ENCODE measurements at places on chromosomes 13 and 19. TPM values are rescaled to one million over a fixed set of nuclear protein-coding genes. Genes with fewer than 3 reads are reported as not detected.

DNA sequence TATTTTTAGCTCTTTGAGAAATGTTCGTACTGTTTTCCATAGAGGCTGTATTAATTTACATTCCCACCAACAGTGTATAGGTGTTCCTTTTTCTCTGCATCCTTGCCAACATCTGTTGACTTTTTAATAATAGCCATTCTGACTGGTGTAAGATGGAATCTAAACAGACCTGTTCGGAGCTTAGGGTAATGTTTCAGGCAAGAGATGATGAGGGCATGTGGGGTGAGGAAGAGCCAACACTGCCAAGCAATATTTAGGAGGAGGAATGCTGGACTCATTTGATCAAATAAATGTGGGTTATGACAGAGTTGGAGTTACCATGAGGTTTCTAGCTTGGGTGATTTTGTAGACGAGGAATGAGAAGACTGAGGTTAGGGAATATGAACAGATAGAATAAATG is 382.9 kb downstream of the KLF12 start:
- peak; percentile 77 for ATAC-seq

Gene FFAR1
- total RNA-seq: not detected

DNA sequence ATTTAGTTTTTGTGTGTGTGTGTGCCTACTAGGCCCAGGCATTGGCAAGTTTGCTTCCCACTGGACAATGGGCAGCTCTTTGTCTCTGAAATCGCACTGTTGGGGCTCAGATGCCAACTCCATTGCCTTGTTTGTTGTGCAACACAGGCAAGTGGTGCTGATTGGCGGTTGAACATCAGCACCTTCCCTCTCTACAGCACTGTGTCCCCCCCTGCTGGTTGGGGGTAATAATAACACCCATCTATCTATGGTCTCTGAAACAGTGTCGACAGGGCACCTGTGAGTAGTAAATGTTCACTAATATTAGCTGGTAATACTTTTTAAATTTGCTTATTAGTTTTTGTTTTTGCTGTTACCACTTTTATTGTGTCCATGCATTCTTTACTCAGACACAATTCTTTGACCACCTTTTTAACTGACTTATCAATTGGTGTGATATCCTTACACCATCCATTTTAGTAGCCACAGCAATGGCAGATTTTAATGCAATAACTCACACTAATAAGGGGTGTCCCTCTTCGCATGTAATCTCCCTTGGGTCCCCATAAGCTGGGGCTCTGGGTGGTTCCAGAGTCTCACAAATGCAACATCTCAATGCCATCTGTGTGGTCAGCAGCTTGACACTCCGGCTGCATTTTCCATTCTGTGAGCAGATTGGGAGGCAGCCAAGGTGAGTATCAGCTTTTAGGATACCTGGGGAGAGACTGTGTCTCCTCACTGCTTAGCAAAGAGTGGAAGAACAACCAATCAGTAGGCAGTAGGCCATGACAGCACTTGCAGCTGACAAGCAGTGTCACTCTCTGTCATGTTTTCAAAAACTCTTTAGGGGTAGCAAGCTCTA is 47.7 kb upstream of the UQCRFS1 start:
- peak; percentile 85 for ATAC-seq

Gene THSD8
- 9.7 TPM for total RNA-seq

- no peak for ATAC-seq
These were observed 6.4 kb upstream of the SPATA13 start for GRCh38 chr13:24153979-24154701.

GRCh38 chr13:111575276-111575675 is 254.8 kb downstream of the TEX29 start:
- no peak for ATAC-seq

- ATAC-seq: no peak
These were observed 82.0 kb downstream of the SIPA1L3 start for GRCh38 chr19:37988758-37989635.

DNA sequence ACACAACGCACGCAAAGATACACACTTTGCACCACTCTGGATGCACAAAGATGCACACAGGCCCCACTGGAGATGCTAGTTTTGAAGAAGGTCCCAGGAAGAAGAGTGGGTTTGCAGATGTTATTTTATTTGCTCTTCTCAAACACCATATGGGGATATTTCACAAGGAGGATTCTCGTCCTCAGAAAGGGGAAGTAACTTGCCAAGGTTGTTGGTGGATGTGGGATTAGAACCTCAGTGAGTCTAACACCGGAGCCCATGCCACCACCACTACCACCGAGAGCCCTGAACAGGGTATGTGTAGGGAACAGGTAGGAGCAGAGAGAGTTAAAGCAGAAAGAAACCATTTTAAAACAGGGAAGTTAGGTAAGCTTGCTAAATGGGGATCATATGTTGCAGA is 9.6 kb upstream of the CEACAM6 start:
- no peak for ATAC-seq

- ATAC-seq: no peak
These were observed 201.2 kb downstream of the GGACT start for GRCh38 chr13:100387416-100387815.

GRCh38 chr19:55640043-55640576 is 692 bp upstream of the ZNF580 start:
- peak; percentile 41 for ATAC-seq

- no peak for ATAC-seq
These were observed 4.1 kb downstream of the FRY start for GRCh38 chr13:32035716-32036115.

GRCh38 chr19:539429-540030 is 4.3 kb upstream of the GZMM start:
- ATAC-seq: no peak

Gene EMP3
- total RNA-seq: 7.6 TPM

DNA sequence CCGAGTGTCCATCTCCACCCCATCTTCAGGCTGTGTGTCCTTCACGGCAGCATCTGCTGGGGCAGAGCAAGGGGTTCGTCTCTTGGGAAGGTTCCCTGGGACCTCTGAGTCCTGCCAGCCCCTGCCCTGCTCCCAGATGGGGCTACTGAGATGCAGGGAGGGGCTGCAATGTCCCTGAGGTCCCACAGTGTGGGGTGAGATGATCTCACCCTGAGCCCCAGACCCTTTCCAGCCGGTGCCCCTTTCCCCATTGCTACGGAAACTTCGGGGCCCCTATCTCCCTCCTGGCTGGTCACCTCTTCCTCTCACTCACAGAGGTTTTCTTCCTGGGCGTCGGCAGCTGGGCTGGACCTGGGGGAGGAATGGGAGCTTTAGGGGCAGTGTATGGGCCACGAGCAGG is 5.0 kb downstream of the LILRB2 start:
- no peak for ATAC-seq

DNA sequence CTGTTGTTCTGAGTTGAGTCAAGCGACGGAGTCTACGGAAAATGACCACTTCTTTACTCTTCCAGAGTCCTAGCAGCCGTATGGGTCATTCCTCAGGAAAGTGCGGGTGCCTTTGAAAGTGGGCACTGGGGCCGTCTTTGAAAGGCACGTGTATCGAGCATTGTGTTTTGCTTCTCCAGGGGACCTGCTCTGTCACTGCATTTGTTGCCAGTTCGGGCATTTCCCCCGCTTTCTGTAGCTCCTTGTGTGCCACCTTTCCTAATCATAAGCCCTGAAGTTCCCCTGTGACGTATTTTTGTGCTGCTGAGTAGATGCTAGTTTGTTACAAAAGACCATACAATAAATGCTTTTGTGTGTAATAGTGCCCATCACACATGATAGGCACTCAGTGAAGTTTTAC is 24.4 kb downstream of the SPATA13 start:
- no peak for ATAC-seq

Gene FRY
- 10.2 TPM for total RNA-seq

- no peak for ATAC-seq
These were observed 181.8 kb downstream of the TBC1D4 start for GRCh38 chr13:75299913-75300862.

DNA sequence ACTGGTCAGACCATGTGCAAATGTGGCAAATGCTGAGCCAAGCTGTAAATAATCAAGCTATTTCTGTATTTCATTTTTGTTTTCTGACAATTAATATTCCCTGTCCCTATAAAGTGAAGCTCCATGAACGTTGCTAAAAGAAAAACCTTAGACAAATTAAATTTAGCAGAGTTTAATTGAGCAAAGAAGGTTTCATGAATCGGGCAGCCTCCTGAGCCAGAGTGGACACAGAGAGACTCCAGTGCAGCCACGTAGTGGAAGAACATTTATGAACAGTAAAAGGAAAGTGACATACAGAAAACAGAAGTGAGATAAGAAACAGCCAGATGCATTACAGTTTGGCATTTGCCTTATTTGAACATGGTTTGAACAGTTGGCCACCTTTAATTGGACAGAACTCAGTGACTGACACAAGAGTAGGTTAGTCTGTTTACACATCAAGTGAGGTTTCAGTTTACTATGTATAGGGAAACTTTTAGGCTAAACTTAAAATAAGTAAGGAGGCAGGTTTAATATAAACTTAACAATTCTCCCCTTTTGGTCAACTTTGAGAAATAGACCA is 69.7 kb downstream of the UFM1 start:
- ATAC-seq: no peak

Gene CACTIN
- total RNA-seq: 10.5 TPM
